ENCODE measurements at places on chromosomes 2 and 18. TPM values are rescaled to one million over a fixed set of nuclear protein-coding genes. Genes with fewer than 3 reads are reported as not detected.

Gene ANKRD36
- total RNA-seq: 25.4 TPM

Gene CNDP1
- 0.53 TPM for total RNA-seq

DNA sequence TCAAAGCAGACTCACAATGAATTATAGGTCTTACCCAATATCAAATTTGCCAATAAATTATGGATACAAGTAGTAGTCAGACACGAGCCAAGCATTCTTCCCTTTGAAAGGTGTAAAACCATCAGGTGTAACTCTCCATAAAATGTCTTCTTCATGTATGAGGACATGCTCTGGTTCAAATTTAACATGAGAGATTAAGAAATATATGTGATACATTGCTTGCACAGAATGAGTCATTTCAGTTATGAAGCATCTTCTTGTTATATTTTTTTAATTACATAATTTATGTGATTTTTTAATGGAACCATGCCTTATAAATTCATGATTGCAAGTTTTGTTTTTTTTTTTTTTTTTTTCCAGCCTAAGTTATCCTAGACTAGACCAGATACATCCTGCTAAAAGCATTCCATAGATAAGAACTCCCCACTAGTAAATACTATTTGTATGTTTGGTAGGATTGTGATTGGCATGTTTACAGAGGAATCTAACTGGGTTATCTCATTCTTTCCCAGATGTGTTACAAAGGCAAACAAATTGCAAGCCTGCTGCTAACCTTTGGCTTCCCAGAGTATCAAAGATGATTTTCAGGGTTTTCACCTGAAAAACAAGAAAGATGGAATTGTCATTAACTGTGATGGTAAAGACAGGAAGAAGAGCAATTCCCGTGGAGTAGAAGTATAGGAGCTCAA lies 621.9 kb downstream of the XIRP2 start:
- H3K27me3 ChIP-seq: no peaks in the 10 kb centered on the region
- no peaks in the 10 kb centered on the region for H3K36me3 ChIP-seq
- no peaks in the 10 kb centered on the region for H3K4me1 ChIP-seq
- no peak overlapping the region for H3K27ac ChIP-seq
- DNase-seq: no peak

DNA sequence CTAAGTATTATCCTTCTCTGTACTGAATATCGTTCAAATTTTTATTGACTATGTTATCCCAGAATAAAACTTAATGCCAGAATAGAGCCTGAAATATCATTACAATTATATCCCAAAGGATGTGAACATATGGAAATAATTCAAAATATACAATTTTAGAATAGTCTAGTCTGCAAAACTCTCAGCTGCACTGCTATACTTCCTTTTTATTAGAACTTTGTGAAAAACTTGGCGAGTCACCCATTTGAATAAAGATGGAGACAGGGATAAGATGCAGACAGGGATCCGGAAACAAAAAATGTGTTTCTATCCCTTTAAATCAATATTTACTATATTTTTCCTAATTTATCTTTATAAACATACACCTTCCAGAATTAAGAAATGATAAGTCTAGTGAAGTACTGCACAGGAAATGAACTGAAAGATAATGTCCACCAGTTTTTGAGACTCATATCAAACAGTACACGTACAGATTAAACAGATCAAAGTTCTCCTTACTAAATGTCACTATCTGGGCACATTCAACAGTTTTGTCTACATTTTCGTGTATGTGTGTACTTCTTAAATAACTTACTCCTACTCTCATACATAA lies 107.8 kb downstream of the MEP1B start:
- no peak overlapping the region for H3K27ac ChIP-seq
- no peaks in the 10 kb centered on the region for H3K36me3 ChIP-seq
- H3K4me3 ChIP-seq: no peak overlapping the region
- H3K27me3 ChIP-seq: no peaks in the 10 kb centered on the region

Gene CABYR
- not detected for total RNA-seq

DNA sequence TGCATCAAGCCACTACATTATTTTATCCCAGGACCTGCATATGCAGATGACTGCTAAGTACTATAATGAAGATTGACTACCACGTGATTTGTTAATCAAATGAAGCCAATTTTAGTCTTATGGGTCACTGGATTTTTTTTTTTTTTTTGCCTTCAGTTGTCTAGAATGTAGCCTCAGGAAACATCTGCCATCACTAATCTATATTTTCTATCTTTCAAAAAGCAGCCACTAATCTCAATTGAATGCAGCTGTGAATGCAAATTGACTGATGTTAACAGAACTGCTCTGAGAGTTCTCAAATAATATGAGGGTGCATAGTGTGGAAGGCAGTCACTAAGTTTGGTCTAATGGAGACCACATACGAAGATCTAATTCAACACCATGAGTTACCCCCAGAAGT lies 106.3 kb downstream of the ABCA12 start:
- H3K27me3 ChIP-seq: no peaks in the 10 kb centered on the region
- no peak for DNase-seq
- no peak overlapping the region for H3K4me3 ChIP-seq
- no peak overlapping the region for H3K27ac ChIP-seq

GRCh38 chr2:46114996-46115395 lies 182.2 kb upstream of the EPAS1 start:
- no peaks in the 10 kb centered on the region for H3K36me3 ChIP-seq
- no peaks in the 10 kb centered on the region for H3K4me1 ChIP-seq
- no peak overlapping the region for H3K27ac ChIP-seq
- no peak overlapping the region for H3K4me3 ChIP-seq
- no peaks in the 10 kb centered on the region for H3K27me3 ChIP-seq

DNA sequence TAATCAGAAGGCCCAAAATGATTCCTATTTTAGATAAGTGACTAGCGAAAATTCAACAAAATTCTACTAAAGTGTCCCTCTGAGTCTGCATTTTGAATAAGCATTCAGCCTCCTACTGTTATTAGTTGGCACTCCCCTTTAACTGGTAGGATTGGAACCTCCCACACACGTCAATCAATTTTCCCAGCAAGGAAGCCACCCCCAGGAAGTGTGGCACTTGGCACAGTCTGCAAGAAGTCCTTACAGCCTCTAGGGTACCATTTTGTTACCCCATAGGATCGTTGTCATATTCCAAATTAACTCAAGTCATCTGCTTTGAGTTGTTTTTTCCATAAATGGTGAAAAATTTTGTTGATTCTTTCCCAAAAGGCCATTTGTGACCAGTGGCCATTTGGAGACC lies 33.8 kb upstream of the POU3F3 start:
- DNase-seq: no peak
- H3K4me3 ChIP-seq: no peak overlapping the region
- no peaks in the 10 kb centered on the region for H3K4me1 ChIP-seq
- H3K27ac ChIP-seq: no peak overlapping the region
- H3K27me3 ChIP-seq: no peaks in the 10 kb centered on the region
- no peaks in the 10 kb centered on the region for H3K36me3 ChIP-seq

- H3K36me3 ChIP-seq: no peaks in the 10 kb centered on the region
- no peak for DNase-seq
- H3K27ac ChIP-seq: no peak overlapping the region
- H3K4me3 ChIP-seq: no peak overlapping the region
- no peaks in the 10 kb centered on the region for H3K4me1 ChIP-seq
- no peaks in the 10 kb centered on the region for H3K27me3 ChIP-seq
Observed at GRCh38 chr2:86592547-86593230, 29.4 kb upstream of the CHMP3 start.

GRCh38 chr18:22839340-22839821 lies 93.7 kb upstream of the RBBP8 start:
- no peak overlapping the region for H3K4me3 ChIP-seq
- DNase-seq: no peak
- H3K27me3 ChIP-seq: no peaks in the 10 kb centered on the region

DNA sequence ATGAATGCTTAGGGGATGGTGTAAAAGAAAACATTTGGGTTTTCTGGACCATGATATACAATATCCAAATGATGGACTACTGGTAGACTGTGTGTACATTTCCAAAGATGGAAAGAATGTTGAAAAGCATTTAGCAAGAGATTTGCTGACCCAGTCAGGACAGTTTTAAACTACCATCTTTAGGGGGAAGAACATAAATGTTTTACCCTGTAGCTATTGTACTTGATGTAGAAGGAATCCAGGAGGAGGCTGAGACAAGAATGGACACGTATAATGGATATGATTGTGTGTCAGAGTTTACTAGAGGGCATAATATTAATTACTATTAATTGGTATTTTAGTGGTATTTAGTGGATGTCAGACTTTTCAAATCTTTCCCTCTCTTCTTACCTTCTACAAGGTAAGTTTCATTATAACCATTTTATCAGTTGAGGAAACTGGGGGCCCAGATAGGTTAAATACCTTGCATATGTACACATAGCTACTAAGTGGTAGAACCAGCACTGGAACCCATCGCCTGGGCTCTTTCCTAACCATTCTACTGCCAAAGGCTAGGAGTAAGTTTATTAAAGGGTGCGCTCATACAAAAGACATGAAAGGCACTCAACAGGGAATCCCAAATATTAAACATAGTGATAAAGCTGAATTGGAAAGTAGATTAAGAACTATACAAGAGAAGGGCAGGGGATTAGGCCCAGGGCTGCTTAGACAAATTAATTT lies 8.9 kb downstream of the TACR1 start:
- no peaks in the 10 kb centered on the region for H3K4me1 ChIP-seq
- H3K27me3 ChIP-seq: no peaks in the 10 kb centered on the region
- H3K36me3 ChIP-seq: no peaks in the 10 kb centered on the region
- no peak for DNase-seq

Gene CAB39
- total RNA-seq: 124 TPM

- H3K36me3 ChIP-seq: no peaks in the 10 kb centered on the region
- no peak overlapping the region for H3K4me3 ChIP-seq
- H3K27me3 ChIP-seq: no peaks in the 10 kb centered on the region
- no peaks in the 10 kb centered on the region for H3K4me1 ChIP-seq
Observed at GRCh38 chr2:145283131-145283530, 763.2 kb upstream of the ZEB2 start.

- H3K27ac ChIP-seq: no peak overlapping the region
- no peaks in the 10 kb centered on the region for H3K4me1 ChIP-seq
- no peak overlapping the region for H3K4me3 ChIP-seq
- H3K36me3 ChIP-seq: no peaks in the 10 kb centered on the region
- H3K27me3 ChIP-seq: no peaks in the 10 kb centered on the region
Observed at GRCh38 chr2:99652862-99653261, 163.0 kb upstream of the REV1 start.

Gene KATNAL2
- total RNA-seq: not detected

- no peaks in the 10 kb centered on the region for H3K4me1 ChIP-seq
- no peak overlapping the region for H3K4me3 ChIP-seq
- DNase-seq: no peak
- H3K27me3 ChIP-seq: no peaks in the 10 kb centered on the region
Observed at GRCh38 chr18:72539901-72540300, 4.2 kb downstream of the CBLN2 start.

GRCh38 chr2:11750422-11750821 lies 4.0 kb downstream of the LPIN1 start:
- peak overlapping the region; percentile 65 for H3K27ac ChIP-seq
- DNase-seq: no peak
- no peaks in the 10 kb centered on the region for H3K27me3 ChIP-seq
- H3K36me3 ChIP-seq: no peaks in the 10 kb centered on the region
- no peak overlapping the region for H3K4me3 ChIP-seq
- peaks cover 52% of the 10 kb centered on the region for H3K4me1 ChIP-seq

- H3K4me1 ChIP-seq: no peaks in the 10 kb centered on the region
- H3K27me3 ChIP-seq: no peaks in the 10 kb centered on the region
- DNase-seq: no peak
- no peak overlapping the region for H3K27ac ChIP-seq
- no peak overlapping the region for H3K4me3 ChIP-seq
Observed at GRCh38 chr2:157662401-157662800, 33.7 kb upstream of the ACVR1C start.

DNA sequence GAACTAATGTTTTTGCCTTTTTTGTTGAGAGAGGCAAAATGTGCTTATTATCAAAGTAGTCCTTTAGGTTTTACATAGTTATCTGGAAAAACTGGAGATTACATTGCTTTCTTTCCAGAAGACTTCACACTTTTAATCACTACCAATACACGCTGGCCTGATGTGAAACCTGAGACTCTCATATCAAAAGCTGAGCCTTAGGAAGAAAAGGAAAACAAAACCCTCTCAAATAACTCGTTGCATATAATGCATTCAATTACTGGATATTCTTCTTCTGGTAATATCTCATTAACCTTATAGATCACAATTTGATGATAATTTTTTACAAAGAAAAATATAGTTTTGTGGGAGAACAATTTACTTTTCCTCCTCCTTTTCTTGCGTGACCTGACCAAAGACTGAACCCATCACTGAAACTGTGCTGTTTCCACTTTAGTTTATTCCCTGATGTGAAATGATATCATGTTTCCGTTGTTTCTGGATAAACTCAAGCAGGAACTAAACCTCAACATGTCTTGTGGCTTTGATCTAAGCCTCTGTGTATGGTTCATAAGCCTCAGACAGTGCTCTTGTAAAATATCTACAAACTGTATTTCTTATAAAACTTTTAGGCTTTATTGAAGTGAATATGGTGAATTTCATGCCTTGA lies 332.4 kb downstream of the GULP1 start:
- no peaks in the 10 kb centered on the region for H3K36me3 ChIP-seq
- no peaks in the 10 kb centered on the region for H3K27me3 ChIP-seq
- DNase-seq: no peak
- no peak overlapping the region for H3K27ac ChIP-seq
- no peaks in the 10 kb centered on the region for H3K4me1 ChIP-seq

Gene NEB
- 4.2 TPM for total RNA-seq

GRCh38 chr2:148812306-148812705 lies 62.7 kb upstream of the KIF5C start:
- no peaks in the 10 kb centered on the region for H3K4me1 ChIP-seq
- no peaks in the 10 kb centered on the region for H3K36me3 ChIP-seq
- H3K27me3 ChIP-seq: no peaks in the 10 kb centered on the region
- H3K4me3 ChIP-seq: no peak overlapping the region

- H3K27ac ChIP-seq: peak overlapping the region; percentile 54
- DNase-seq: peak; percentile 30
- no peaks in the 10 kb centered on the region for H3K36me3 ChIP-seq
Observed at GRCh38 chr2:230874456-230874855, 9.7 kb downstream of the ITM2C start.

Gene CFC1
- not detected for total RNA-seq

GRCh38 chr2:53854678-53855077 lies 5.1 kb downstream of the GPR75 start:
- no peak for DNase-seq
- H3K4me3 ChIP-seq: no peak overlapping the region
- no peaks in the 10 kb centered on the region for H3K27me3 ChIP-seq
- H3K36me3 ChIP-seq: no peaks in the 10 kb centered on the region

Gene GPR45
- not detected for total RNA-seq

- H3K4me1 ChIP-seq: no peaks in the 10 kb centered on the region
- no peak overlapping the region for H3K4me3 ChIP-seq
- H3K27me3 ChIP-seq: no peaks in the 10 kb centered on the region
- no peak for DNase-seq
Observed at GRCh38 chr2:240739797-240740196, 48.1 kb downstream of the AQP12A start.

Gene ITGB1BP1
- 23.9 TPM for total RNA-seq

GRCh38 chr2:223221139-223221835 lies 169.3 kb downstream of the KCNE4 start:
- H3K4me1 ChIP-seq: no peaks in the 10 kb centered on the region
- H3K36me3 ChIP-seq: no peaks in the 10 kb centered on the region
- H3K4me3 ChIP-seq: no peak overlapping the region
- no peaks in the 10 kb centered on the region for H3K27me3 ChIP-seq
